Stomach (tissue), 19 donors: ENCODE measurements at places on chromosomes 5 and 9.

- DNase-seq, result no peak
These were observed 432.6 kb downstream of the CDH18 start for GRCh38 chr5:19555436-19555835.

DNA sequence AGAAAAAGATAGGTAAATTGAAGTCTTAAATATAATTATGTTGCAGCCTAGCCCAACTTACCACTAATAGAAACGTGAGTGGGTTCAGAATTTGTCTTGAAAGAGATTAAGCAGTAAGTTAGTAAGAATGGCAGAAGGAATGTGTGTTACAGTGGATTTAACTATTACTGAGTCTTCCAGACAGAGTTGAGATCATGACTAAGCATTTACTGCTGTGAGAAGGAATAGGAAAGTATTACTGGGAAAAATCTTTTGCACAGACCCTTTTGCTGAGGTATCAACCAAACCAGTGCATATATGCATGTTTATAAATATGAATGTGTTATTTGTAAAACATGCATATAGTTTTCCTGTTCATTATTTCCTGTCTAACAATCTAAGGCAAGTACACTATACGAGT lies 112.8 kb upstream of the EFNA5 start:
- DNase-seq, result no peak

GRCh38 chr9:98530806-98531386 lies 177.8 kb downstream of the GABBR2 start:
- DNase-seq, result no peak

DNA sequence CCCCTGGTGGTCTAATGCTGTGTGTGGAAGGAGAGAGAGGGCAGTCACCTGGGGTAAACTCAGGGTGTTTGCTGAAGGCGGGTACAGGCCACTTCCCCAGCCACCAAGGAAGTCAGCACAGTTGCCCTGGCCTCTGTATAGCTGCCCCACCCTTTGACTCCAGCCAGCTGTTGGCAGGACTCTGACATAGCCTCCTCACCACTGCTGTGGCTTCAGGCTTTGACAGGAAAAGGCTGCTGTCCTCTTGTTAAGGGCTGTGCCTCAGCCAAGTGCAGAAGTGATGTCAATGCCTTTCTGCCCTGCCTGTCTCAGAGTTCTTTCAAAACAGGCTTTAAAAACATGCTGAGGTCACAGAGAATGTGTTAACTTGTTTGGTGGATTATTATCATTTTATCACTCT lies 487.2 kb upstream of the KLF4 start:
- DNase-seq, result peak; percentile 67

GRCh38 chr5:127423173-127423798 lies 94.2 kb upstream of the PRRC1 start:
- DNase-seq, result no peak
